ENCODE measurements at places on chromosomes 11 and 22.

GRCh38 chr22:49543876-49544275 lies 283.8 kb downstream of the BRD1 start:
- DNase-seq: no peak

DNA sequence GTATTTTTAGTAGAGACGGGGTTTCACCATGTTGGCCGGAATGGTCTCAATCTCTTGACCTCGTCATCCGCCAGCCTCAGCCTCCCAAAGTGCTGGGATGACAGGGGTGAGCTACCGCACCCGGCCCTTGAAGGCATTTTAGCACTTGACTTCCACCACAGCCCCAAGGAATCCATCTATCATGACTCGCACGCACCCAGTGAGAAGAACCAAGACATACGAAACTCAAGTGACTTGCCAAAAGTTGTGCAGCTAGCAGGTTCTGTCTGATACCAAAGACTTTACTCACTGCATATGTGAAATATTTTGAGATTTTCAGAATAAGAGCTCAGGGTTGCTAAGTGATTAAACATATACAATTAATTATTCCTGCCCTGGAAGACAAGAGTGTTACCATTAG lies 21.0 kb downstream of the FLI1 start:
- no peak for DNase-seq

DNA sequence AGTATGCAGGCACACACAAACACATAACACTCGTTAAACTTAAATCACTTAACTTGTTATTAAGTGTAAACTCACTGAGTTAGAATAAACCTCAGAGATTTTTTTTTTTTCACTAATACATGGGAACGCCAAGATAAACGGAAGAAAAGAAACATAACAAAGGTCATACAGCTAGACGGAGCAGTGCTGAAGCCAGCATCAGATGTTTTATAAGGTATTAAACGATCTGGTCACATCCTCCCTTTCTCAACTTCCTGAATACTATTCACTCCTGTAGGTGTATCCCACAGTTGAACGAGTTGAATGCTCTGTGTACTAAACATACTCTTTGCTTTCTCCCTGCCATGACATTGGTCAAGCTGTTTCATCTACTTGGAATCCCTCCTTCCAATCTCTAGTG lies 212.0 kb downstream of the SWAP70 start:
- no peak for DNase-seq

DNA sequence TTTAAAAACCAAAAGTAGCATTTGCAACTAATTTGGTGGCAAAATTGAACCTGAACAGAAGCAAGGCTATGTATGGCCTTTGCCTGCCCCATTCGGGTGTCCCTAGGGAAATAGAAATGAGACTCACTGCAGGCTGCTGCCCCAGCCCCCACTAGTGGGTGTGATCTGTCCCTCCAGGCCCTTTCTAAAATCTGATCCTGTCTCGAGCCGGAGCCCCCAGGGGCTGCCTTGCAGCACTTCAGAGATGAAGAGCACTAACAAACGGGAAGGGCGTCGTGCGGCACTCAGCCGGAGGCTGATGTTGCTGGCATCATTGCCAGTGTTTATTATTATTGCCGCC lies 43.2 kb downstream of the CD82 start:
- no peak for DNase-seq

GRCh38 chr11:27894552-27894951 lies 194.3 kb upstream of the BDNF start:
- DNase-seq: no peak

- peak; percentile 18 for DNase-seq
Measured at GRCh38 chr11:6099577-6099976, 7.9 kb upstream of the OR56B4 start.

GRCh38 chr11:86687185-86687778 lies 14.9 kb upstream of the ME3 start:
- no peak for DNase-seq

DNA sequence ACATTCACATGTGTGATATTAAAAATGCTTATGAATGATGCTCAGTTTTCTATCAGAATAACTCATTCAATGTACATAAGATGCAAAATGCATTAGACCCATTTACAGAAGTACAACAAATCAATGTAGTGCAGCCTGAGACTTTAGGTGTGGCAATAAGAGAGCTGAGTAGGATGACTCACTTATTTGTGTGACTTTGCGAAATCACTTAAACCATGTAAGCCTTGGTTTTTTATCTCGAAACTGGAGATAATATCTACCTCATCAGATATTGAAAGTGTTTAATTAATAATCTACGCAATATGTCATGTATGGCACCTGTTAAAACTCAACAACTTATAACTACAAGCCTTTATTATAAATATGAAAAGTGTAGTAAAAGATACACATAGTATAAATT lies 105.7 kb upstream of the LUZP2 start:
- DNase-seq: no peak

- DNase-seq: no peak
Measured at GRCh38 chr22:20173772-20174171, 22.9 kb upstream of the CCDC188 start.

- DNase-seq: no peak
Measured at GRCh38 chr11:69243496-69244200, 50.3 kb upstream of the MYEOV start.

DNA sequence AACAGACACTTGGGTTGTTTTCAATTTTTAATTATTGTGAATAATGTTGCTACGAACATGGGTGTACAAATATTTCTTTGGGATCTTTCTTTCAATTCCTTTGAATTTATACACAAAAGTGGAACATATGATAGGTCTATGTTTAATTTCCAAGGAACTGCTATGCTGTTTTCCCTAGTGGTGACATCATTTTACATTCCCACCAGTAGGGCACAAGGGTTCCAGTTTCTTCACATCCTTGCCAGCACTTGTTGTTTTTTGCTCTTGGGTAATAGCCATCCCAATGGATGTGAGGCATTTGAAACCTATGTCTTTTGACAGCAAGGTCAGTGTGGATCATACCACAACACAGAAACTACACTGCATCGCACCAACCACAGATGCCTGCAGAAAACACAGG lies 41.8 kb upstream of the SCN3B start:
- no peak for DNase-seq

- no peak for DNase-seq
Measured at GRCh38 chr22:29351042-29351441, 35.5 kb upstream of the RASL10A start.

DNA sequence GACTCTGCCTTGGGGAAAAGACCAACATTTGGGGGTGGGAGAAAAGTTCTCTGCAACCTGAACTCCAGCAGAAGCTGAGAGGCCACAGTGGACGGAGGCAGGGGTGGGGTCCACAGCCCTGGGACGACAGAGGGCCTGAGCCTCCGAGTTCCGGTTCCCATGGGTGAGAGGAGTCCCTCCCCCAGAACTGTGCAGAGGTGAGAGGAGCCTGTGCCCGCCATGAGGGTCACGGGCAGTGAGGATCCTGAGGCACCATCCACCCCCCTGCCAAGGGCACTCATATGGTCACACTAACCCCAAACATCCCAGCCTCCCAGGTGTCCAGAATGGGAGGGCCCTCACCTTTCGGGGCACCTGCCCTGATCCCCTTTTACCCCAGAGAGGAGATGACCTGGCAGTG lies 30.5 kb downstream of the KIAA0930 start:
- DNase-seq: no peak

GRCh38 chr22:22916215-22916951 lies 28.8 kb downstream of the IGLL5 start:
- no peak for DNase-seq

GRCh38 chr11:15117751-15118150 lies 3.0 kb downstream of the INSC start:
- no peak for DNase-seq

DNA sequence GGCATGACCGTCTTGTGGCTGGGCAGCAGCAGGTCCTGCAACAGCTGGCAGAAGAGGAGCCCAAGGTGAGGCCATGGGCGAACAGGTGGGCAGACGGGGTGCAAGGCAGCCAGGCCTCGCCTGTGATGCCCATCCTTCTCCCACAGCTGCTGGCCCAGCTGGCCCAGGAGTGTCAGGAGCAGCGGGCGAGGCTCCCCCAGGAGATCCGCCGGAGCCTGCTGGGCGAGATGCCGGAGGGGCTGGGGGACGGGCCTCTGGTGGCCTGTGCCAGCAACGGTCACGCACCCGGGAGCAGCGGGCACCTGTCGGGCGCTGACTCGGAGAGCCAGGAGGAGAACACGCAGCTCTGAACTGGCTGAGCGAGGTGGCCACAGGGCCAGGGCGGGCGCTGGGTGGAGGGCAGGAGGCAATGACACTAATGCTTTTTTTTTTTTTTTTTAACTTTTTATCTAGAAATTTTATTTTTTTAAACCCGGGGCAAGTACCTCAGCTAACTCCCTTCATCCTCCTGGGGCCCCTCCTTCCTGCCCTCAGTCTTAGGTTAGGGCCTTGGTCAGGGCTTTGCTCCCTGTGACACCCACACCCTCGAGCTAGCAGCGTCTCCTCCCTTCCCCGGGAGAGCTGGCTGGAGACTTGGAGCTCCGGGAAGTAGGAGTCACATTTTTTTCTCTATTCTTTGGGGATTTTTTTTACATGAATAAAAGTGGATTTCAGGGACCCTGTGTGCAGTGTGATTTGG lies 16.0 kb downstream of the PLCB3 start:
- DNase-seq: no peak

DNA sequence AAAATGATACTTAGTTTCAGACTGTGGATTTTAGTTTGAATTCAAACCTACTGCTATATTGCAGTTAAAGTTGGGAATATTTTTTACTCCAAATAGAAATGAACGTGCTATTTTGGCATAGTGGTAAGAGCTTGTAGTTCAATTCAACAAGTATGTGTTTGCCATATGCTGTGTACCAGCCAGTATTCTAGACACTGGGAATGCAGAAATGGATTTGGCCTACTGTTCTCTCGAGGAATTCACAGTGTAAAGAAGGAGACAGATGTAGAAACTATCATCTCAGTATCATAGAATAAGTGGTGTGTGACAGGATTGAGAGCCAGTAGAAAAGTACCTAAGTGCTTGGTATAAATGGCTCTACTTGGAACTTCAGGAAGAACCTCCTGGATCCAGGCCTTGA lies 80.4 kb downstream of the ATXN10 start:
- DNase-seq: no peak
